Stimulated activated CD4-positive, alpha-beta T cell treated with anti-CD3 and anti-CD28 coated beads, TNF-alpha, amount 100 ng/mL, for 24 hours (primary cell): ENCODE measurements at places on chromosomes 13 and 19.

DNA sequence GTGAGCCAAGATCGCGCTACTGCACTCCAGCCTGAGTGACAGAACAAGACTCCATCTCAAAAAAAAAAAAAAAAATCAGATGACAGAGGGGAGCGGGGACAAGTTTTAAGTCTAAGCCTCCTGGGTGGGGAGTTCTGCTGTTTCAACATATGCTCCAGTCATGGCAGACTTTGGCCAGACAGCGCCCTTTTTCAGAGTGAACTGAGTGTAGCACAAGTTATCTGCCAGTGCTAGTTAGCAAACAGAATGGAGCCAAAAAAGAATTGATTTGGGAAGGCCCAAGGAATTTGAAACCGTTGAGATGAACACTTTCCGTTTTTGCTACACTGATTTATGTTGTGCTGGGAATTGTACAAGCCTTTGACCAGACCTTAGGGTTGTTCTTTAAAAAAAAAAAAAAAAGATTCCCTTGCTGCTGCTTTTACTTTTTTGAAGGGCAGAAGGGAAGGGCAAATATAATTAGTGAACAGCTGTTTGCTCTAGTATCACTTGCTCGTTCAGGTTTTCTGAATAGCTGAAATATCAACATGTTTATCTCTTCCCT lies 5.7 kb downstream of the ACTN4 start:
- DNase-seq = no peak

DNA sequence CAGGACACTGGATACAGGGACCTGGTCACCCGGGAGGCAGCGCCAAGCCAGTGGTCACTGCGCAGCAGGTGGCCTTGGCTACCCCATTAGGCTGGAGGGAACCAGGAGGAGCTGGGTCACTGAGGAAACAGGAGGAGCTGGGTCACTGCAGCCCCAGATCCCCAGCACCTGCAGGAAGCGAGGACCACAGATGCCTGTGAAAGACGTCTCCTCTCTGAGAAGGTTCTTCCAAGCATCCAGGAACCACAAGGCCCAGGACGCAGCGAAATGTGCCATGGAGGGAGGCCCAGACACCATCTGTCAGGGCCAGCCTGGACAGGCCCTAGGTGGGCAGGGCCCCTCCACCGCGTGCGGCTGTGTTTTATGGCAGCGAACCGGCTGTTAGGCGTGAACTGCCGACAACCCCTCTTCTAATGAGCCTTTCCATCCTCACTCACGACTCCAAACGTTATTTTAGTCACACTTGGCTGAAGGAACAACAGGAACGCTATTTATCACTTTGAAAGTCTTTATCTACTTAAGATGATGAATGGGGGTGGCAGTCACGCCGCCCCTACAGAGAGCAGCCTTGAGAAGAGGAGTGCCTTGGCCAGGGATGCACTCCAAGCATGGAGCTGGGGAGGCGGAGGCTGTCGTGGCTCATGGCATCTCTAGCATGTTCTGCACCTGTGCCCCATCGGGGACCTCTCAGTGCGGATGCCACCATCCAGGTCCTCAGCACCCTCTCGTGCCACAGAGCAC lies 53.3 kb downstream of the CEBPG start:
- DNase-seq = no peak

- DNase-seq = no peak
Observed at GRCh38 chr13:77031656-77032243, 4.8 kb upstream of the FBXL3 start.

- no peak for DNase-seq
Observed at GRCh38 chr13:77871596-77871995, 47.0 kb downstream of the EDNRB start.

DNA sequence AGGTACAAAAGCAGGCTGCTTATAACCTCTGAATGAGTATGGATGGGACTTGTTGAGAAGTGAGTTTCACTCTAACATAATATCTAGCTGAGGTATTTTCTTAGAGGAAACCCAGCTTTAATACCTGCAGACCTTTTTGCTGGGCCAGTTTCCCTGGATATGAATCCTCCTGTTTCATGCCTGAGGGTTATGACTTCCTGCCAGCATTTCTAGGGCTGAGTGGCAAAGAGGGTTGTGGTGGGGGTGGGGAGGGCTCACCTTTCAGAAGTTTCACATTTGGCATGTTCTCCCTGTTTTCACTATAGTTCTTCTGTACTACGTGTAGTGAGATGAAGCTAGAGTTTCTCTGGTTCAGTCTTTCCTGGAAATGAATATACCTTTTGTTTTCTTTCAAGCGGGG lies 73.7 kb downstream of the LACC1 start:
- no peak for DNase-seq

DNA sequence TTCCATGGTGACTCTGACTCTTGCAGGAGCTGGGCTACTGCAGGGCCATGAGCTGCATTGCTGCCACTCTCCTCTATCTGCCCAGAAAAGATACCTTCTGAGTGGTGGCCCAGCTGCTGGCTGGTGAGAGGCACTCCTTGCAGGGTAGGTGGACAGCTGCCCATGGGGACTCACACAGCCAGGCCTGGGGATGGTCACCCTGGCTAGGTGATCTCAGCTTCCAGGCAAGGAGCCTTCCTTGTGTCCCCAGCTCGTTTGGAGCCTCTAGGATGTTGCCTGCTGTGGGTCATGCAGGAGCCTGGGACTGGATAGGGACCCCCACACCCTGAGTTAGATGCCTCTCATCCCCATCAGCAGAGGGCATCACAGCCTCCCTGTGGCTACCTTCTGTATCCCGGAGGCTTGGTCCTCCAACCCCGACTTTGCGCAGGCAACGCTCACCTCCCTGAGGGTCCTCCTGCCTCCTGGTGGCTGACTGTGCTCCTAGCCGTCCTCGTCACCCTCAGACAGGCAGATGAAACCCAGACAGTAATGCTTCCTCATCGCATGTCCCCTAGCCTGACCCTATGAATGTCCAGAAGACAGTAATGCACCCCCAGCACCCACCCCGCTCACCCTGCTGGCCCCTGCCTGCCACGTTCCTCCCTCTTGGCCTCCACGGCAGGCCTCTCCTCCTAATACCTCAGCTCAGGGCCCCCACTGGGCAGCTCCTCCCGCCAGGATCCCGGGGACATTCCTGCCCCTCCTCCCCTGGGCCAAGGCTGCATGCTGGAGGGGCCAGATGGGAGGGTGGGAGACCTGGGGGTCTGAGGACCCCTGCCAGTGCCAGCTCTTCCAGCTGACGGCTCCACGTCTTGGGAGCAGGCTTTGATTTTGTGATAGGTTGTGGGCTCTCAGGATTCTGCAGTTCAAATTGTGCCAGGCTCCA lies 13.6 kb upstream of the ZNF14 start:
- DNase-seq = no peak

DNA sequence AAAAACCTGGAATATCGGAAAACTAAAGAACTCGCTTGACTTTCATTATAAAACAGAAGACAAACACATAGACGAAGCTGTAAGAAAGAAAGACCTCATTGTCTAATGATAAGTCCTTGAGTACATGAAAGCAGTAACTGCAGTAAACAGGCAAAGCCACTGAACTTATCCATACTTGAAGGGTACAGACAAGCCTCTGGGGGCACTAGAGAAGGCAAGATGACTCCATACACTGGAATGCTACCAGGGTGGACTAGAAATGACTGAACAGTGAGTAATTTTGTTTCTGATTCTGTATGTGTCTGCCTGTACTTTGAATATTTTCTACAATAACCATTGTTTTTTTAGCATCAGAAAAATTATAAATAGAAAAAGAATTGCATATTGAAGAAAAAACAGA lies 507.9 kb downstream of the UQCRFS1 start:
- DNase-seq = no peak

- DNase-seq = no peak
Observed at GRCh38 chr13:21668732-21669275, 2.1 kb upstream of the FGF9 start.

DNA sequence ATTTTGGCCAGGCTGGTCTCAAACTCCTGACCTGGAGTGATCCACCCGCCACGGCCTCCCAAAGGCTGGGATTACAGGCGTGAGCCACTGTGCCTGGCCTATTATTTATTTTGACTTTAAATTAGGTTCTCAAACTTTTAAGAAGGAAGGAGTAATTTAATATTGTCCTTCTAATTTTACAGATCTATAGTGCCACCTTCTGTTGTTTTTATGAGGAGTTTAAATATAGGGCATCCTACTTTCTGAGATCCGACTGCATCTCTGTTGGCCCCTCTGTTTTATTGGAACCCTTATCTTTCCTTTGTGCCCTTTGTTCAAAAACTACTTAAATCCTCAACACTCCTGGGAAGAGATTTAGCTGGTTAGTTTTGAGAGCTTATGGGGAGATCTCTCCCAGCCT lies 25.4 kb upstream of the ZMYM5 start:
- DNase-seq = no peak

- no peak for DNase-seq
Observed at GRCh38 chr19:51724543-51724942, 752 bp upstream of the HAS1 start.

GRCh38 chr19:27647423-27647822 lies 1565.5 kb downstream of the UQCRFS1 start:
- DNase-seq = no peak

- DNase-seq = no peak
Observed at GRCh38 chr19:51466723-51467122, 8.5 kb upstream of the SIGLEC8 start.

- no peak for DNase-seq
Observed at GRCh38 chr19:54029301-54029700, 34.4 kb downstream of the VSTM1 start.

GRCh38 chr13:113557013-113557412 lies 27.5 kb upstream of the TFDP1 start:
- DNase-seq = no peak

- DNase-seq = peak; percentile 55
Observed at GRCh38 chr19:34220472-34221063, 33.8 kb upstream of the GARRE1 start.

DNA sequence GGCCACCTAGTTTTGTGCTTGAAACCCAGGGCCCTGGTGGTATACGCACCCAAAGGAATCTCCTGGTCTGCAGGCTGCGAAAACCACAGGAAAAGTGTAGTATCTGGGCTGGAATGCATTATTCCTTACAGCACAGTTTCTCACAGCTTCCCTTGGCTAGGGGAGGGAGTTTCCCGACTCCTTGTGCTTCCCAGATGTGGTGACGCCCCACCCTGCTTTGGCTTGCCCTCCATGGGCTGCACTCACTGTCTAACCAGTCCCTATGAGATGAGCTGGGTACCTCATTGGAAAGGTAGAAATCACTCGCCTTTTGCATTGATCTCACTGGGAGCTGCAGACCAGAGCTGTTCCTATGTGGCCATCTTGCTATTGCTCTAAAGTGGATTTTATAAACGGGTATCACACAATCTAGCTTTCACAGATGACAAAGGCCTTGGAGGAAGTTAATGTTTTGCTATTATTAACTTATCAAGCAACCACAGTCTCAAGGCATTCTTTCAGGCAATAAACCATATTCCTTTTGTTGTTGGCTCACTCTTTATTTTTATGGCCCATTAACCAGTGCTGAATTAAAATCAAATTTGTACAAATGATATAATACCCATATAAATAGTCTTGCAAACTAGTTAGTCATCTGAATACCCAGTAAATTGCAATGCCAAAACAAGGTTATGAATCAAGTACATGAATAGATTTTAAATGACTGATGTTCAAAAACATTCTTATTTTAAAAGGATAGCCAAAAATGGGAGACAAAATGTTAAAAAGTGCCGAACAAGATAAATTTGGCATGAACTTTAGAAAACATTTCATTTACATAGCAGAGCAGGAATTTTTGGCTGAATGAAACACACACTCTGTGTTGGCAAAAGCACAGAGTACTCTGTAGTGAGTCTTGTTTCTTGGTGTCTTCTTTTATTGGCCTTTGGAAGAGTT lies 475.4 kb upstream of the ARGLU1 start:
- DNase-seq = no peak

DNA sequence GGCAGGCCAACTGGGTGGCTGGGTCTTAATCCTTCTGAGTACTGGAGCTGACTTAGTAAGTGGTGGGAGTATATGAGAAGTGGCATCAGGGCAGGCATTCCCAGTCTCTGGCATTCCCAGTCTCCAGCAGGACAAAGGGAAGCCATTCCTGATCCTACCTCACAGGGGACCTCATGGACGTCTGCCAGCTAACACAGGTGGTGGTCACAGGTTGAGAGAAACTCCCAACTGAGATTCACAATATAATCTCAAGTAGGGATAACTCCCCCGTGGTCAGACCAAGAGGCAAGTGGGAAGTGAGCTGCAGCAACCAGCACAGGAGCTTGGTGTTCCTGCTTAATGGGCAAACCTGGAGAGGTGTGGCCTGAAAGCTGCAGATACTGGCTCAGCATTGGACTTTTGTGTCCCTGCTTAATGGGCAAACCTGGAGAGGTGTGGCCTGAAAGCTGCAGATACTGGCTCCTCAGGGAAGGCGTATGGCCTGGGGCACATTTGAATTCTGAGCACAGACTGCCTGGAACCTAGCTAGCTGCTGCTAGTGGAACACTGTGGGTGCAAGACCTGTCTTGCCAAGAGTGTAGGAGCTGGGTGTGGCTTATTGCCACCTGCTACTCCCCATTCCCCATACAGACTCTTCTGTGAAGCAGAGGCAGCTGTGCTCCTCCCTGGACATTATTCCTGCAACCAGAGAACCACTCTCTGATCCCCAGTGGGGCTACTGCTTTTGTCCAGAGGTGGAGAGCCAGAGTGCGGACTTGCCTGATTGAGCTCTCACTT lies 25.9 kb upstream of the OR10H2 start:
- no peak for DNase-seq

- DNase-seq = no peak
Observed at GRCh38 chr13:93430381-93430780, 203.8 kb downstream of the GPC6 start.

- no peak for DNase-seq
Observed at GRCh38 chr13:91572944-91573598, 174.7 kb downstream of the GPC5 start.

DNA sequence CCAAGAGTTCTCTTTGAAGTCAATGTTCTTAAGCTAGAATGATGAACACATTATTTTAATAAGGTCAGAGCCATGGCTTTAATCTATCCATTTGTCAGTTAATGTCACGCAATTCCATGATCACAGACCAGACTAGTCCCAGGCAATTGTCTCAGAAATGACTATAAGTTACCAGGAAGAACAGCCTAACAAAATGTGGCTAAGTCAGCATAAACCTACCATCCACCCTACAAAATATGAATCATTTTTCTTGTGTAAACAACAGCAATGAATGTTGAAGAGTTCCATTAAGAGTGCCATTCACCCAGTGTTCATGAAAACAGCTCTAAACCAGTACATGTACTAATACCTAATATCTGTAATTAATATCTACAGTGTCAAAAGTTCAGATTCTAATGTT lies 127.5 kb downstream of the KCTD12 start:
- DNase-seq = no peak

- DNase-seq = no peak
Observed at GRCh38 chr13:113845723-113846635, 17.9 kb downstream of the GAS6 start.

GRCh38 chr19:47693903-47694302 lies 19.3 kb upstream of the EHD2 start:
- no peak for DNase-seq

- peak; percentile 52 for DNase-seq
Observed at GRCh38 chr19:3360421-3361383, 5.7 kb upstream of the NFIC start.

- peak; percentile 64 for DNase-seq
Observed at GRCh38 chr13:106570299-106570852, 2.4 kb upstream of the ARGLU1 start.

- no peak for DNase-seq
Observed at GRCh38 chr19:41570179-41570578, 5.8 kb upstream of the CEACAM21 start.
